Activated CD4-positive, alpha-beta T cell treated with anti-CD3 and anti-CD28 coated beads, Interleukin-2, amount 50 U/mL, for 1 hour (primary cell): ENCODE measurements at places on chromosomes 3 and 15.
A peak's percentile ranks its signal among the peaks of the same experiment; 100 is the strongest.

DNA sequence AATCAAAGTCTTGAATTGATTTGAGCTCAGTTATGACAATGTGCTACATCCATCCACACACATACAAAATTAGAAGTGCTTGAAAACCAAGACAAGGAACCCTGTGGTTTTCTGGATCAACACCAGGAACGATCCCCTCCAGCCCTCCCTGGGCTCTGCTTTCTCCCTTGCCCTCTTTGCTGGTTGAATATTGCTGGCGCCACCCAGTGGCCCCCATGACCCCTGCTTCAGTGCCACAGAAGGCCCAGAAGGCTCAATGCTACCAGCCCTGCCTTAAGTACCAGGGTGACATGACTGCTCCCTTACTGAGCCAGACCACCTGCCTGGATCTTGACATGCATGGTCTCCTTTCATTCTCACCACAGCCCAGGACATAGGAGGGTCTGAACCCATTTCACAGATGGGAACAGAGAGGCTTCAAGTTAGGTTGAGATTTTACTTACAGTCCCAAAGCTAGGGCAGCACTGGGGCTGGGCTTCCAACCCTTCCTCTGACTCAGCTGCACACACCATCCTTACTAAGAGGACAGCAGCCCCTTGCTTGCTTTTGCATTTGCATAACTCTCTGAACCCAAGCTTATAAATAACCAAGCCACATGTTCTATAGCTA lies 15.0 kb downstream of the IL12A start:
- DNase-seq = peak; percentile 8

DNA sequence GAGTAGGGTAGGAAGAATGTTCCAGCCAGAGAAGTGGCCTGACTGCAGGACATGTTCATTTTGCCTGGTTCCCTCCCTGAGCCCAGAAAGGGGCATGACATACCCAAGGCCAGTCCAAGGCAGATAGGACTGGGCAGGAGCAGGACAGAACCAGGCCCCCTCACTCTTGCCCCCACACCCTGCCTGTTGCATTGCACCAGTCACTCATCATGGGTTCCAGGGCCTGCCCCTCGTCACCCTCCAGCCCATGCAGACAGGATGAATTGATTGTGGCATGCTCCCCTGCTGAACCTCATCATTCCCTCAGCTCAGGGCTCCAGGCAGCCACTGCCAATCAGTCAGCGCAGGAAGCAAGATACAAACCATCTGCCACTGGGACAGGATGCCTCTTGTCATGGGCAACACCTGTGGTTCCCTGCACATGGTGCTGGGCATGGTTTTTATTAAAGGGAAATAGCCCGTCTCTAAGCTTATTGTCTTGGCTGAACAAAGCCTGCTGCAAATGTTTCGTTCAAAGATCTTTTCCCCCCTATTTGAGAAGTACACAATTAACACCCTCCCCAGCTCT lies 48.9 kb downstream of the RASGRF1 start:
- DNase-seq = no peak

GRCh38 chr15:40493089-40493840 lies 22.5 kb downstream of the CHST14 start:
- peak; percentile 41 for DNase-seq

DNA sequence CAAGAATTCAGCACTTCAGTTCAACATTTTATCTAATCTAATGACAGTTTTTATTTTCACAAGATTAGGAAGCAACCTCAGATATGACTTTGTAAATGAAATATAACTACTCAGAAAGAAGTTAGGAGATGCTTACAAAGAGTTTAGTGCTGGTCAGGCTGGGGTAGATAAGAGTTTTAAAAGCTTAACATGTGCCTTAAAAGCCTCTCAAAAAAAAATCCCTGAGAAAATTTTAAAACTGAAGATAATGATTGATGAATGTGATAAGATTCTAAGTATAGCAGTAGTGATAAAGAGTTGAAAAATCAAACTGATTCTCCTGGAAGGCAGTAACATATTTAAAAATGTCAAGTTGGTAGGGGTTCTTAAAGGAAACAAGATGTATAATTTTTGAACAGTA lies 478.2 kb downstream of the NLGN1 start:
- DNase-seq = no peak
